ENCODE measurements at places on chromosomes 2 and 18.

- DNase-seq, result peak; percentile 32
Measured at GRCh38 chr18:70334728-70335329, 46.0 kb downstream of the SOCS6 start.

DNA sequence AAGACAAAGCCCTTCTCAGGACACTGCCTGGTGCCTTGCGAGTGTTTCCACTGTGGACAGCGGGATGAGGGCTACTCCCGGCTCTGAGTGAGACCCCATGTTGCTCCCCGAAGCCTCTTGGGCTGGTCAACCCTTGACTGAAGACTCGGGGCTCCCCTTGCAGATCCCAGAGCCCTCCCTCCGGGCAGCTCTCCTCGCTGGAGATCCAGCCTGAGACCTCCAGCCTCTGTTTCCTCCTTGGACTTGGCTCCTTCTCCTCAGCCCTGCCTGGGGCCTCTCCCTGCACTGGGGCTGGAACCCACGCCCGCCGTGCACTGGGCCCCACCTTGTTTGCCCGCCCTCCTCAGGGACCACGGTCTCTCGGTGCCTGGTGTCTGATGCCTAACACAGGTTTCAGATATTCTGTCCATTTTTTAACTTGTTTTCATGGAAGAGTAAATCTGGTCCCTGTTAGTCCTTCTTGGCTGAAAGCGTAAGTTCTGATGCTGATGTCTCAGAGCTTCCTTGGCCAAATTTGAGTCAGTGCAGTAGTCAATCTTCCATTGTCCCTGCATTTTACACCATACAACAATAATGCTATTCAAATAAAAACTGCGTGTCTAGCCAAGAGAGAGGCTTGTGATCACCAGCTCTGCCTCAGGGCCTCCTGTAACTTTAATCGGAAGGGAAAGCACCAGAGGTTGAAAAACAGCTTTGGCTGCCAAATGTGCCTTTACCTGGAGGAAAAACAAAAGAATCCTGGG lies 139.3 kb upstream of the CTDP1 start:
- DNase-seq, result no peak

DNA sequence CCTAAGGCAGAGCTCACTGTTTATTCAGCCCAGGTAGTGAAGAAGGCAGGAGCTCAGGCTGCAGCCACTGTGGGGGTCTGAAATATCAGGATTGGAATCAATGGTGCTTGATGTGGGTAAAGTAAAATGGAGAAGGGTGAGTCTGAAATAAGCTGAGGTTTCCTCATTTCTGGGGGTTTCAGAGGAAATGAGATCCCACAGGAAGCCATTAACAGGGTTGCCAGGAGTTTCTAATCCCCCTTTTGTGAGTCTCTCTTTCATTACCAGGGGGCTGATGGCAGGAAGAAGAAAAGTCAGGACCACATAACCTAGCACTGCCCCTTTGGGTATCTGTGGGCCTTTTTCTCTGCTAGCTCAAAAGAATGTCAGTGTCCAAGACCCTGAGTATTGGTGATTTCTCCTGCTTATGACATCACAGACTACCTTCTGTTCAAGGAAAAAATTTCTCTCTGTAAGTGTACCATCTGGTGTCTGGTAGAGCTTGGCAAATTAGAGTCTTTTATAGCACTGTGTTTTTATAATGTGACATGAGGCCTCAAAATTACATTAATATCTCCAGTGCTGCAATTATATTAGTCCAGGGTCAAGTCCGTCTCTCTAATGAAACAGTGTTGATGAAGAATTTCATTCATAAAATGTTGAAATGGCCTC lies 56.0 kb downstream of the LBH start:
- DNase-seq, result no peak

DNA sequence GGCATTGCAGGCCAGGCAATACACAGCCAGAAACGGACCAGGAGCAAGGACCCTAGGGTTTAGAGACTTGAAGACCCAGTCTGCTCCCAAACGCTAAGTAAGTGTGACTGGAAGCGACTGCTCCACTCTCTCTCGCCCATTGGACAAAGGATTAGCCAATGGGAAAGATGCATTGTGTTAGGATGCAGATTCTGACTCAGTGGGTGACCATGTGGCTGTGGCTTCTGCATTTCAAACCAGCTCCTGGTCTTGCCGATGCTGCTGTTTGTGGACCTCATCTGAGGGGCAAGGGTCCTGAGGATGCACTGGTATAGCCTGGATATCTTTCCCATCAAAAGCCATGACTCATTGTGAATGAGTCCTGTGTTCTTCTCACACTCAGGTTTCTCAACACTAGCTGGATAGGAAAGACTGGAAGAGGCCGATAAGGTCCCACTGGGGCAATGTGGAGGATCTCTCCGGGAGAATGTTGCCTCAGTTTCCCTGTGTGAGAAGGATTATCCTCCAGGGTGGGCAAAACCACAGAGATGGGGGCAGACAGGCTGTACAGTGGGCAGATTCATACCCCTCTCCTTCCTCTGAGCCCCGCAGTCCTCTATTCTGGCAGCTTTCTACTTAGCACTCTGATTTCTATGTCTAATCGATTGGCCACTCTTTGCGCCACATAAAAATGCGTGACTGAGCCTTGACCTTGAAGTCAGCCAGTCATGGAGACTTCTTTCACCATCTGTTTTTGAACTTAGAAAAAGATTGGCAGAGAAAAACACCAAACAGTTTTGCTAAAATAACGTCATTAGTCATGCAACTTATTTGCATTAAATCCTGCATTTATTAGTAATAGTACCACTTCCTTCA lies 257.1 kb downstream of the PRKCE start:
- no peak for DNase-seq

DNA sequence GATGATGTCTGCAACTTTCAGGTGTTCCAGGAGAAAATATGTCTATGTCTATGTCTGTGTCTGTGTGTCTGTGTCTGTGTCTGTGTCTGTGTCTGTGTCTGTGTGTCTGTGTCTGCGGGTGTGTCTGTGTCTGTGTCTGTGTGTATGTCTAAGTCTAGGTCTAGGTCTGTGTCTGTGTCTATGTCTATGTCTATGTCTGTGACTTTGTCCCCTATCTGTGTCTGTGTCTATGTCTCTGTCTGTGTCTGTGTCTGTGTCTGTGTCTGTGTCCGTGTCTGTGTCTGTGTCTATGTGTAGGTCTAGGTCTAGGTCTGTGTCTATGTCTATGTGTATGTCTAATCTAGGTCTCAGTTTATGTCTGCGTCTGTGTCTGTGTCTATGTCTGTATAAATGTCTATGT lies 10.5 kb downstream of the IL1R2 start:
- no peak for DNase-seq

- DNase-seq, result no peak
Measured at GRCh38 chr2:116802671-116803070, 1011.8 kb upstream of the DDX18 start.

DNA sequence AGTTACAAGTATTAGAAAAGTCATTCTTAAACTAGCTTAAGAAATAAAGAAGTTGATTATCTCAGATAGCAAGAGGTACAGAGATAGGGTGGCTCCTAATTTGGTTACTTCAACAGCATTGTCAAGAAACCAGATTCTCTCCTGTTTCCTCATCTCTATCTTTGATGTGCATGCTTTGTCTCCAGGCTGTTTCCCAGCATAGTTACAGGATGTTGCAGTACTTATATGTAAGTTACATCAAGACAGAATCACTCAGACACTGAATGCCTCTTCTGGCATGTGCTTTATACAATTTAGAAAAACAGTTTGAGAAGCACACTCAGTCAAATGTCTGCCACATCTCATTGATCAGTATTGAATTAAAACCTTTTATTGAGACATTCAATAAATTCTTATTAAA lies 189.5 kb upstream of the UBE2E3 start:
- peak; percentile 6 for DNase-seq

DNA sequence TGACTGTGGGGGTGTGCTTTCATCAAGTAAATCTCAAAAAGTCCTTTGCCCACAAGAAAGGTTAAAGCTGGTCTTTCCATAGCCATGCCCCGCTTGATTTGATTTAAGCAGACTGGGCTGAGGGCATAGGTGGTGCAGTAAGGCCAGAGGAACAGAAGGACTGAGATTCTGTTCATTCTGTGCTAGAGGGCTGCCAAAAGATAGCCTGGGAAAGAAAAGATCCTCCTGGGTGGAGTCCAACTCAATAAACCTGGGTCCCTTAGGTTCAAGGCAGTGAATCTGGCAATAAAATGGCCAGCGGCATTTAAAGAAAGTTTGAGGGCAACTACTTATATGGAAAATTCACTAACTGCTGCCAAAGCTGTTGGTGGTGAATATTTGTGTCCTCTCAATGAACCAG lies 59.2 kb upstream of the MAP3K20 start:
- DNase-seq, result no peak

DNA sequence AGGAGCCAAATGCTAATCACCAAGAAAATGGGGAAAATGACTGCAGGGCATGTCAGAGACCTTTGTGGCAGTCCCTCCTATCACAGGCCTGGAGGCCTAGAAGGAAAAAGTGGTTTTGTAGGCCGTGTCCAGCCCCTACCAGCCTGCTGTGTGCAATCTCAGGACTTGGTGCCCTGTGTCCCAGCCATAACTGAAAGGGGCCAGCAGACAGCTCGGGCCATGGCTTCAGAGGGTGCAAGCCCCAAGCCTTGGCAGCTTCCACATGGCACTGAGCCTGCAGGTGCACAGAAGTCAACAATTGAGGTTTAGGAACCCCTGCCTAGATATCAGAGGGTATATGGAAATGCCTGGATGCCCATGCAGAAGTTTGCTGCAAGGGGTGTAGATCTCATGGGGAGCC lies 391.2 kb upstream of the FSIP2 start:
- DNase-seq, result no peak
